ENCODE measurements at places on chromosomes 6 and 20.

DNA sequence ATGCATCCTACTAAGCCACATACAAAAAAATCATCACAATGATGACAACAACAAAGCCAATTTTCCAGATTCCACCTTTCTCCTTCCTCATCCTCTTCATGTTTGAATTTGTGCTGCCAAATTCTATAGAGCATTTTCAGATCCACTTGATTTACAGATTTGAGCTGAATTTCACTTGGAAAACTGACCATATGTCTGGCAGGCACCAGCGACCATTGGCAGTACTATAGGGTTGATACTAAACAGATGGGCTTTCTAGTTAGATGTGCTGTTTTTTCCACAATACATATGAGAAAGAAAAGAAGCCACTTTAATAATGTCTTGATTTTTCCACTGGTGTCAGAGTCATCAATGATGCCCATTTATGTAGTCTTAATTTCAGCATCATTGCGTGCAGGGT is 127.0 kb downstream of the PHACTR3 start:
- no peak for DNase-seq

DNA sequence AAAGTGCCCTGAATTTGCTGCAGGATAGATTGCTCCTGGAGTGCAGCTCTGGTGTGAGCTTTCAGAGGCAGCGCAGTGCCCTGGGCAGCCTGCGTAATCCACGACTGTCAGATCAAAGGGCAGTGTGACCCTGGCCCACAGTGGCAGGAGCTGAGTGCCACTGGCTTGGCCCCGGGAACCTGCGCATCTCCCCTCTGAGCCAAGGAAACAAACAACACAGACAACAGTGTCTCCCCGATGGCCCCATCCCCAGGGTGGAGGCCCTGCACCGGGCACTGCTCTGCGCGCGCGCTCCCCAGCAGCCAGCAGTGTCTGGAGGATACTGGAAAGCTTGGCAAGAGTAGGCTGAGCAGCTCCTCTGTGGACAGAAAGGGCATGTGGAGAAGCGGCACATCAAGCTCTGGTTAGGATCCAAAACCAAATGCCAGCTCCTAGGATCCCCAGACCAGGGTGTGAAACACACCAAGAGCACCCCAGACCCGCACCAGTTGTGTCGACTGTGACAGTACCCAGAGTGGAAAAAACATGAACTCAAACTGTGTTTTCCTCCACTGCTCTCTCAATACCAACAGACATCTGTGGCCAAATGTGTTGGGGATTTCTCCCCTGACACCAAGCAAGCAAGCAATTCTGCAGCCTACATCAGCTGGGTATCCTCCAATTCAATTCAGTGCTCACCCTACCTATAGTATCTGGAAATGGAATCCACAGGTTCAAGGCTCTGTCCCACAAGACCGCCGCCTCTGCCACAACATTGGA is 26.7 kb downstream of the RBCK1 start:
- DNase-seq = no peak

- no peak for DNase-seq
Observed at GRCh38 chr20:43665466-43666176, 1.3 kb upstream of the MYBL2 start.

GRCh38 chr6:170233286-170234205 is 57.3 kb downstream of the DLL1 start:
- no peak for DNase-seq

- no peak for DNase-seq
Observed at GRCh38 chr20:34374209-34374760, 11.2 kb downstream of the ITCH start.

DNA sequence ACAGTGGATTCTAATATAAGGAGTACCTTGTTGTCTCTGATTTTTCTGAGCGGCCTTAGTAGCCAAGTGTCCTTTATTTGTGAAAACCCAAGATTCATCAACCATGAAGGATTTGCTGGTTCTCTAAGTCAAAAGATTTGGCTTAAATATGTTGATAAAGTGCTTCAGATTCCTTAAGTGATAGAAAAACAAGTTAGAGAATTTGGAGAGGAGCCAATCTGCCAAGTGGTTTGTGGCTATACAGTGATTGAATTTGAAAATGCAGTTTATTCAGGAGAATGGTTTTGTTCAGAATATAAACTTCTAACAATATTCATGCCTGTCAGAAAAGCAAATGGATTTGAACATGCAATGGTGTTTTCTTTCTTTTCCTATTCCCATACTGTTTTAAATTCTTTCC is 54.8 kb downstream of the CAP2 start:
- DNase-seq = no peak

DNA sequence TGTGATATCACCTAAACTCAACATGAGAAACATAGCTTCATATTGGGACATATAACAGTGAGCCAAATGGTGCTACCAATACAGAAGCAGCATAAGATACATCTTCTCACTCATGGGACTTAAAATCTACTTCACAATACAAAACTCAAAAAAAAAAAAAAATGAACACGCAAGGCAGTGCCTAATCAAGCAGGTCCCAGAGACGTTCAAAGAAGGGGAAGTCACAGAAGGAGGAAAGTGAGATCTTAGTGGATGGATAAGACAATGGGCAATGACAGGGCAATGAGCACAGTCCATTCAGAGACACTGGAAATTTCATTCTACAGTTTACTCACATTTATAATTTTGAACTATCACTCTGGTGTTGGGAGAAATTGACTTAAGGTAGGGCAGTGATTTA is 88.3 kb downstream of the FAM50B start:
- DNase-seq = no peak

GRCh38 chr20:58719971-58720371 is 27.4 kb downstream of the NPEPL1 start:
- peak; percentile 1 for DNase-seq

DNA sequence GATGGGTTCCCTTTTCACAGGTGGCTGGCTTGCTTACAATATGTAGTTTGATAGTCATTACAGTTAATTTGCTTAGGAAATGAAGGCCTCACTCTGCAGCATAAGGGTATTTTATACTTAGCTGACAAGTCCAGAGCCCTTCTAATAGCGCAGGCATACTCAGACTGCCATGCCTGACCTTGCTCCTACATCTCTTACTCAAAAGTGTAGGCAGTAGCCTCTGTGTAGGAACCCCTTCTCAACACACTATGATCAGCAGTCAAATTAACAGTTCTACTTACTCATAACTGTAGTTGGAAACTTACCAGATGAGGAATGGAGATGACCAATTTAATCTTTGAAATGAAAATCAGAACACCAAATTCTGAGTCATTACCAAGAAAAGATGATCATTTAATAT is 373.5 kb downstream of the TBC1D32 start:
- DNase-seq = no peak

DNA sequence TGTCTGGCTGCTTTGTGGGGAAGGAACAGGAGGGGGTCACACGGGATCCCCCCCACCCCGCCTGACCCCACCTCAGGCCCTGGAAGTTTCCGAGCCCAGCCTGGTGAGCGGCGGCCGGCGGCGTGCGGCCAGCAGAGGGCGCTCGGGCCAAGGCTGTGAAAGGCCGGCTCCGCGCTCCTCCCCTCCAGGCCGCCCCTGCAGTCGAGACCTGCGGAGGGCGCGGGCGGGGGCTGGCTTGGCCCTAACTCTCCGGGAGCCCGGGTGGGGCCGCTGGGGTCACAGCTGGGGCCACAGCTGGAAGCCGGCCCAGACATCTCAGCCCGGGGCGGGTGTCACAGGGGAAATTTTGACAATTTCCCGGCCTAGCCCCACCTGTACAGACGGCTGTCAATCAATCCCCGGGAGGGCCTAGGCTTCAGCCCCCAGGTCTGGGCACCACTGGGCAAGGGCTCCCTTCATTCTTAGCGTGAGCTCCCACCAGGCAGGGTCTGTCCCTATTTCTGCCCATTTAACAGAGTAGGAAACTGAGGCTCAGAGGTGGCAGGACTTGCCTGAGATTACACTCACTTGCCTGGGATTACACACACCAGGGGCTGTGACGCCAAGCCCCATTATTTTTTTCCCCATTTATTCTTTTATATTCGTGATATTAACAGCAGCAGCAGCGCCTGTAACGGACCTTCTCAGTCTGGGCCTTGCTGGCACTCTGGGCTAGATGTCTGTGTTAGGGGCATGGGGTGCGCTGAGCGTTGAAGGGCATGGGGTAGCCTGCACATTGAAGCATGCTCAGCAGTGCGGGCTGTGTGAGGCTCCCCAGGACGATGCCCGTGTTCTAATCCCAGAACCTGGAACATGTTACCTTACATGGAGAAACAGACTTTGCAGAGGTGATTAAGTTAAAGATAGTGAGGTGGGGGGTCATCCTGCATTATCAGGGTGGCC is 23.0 kb downstream of the ZBP1 start:
- DNase-seq = peak; percentile 87

DNA sequence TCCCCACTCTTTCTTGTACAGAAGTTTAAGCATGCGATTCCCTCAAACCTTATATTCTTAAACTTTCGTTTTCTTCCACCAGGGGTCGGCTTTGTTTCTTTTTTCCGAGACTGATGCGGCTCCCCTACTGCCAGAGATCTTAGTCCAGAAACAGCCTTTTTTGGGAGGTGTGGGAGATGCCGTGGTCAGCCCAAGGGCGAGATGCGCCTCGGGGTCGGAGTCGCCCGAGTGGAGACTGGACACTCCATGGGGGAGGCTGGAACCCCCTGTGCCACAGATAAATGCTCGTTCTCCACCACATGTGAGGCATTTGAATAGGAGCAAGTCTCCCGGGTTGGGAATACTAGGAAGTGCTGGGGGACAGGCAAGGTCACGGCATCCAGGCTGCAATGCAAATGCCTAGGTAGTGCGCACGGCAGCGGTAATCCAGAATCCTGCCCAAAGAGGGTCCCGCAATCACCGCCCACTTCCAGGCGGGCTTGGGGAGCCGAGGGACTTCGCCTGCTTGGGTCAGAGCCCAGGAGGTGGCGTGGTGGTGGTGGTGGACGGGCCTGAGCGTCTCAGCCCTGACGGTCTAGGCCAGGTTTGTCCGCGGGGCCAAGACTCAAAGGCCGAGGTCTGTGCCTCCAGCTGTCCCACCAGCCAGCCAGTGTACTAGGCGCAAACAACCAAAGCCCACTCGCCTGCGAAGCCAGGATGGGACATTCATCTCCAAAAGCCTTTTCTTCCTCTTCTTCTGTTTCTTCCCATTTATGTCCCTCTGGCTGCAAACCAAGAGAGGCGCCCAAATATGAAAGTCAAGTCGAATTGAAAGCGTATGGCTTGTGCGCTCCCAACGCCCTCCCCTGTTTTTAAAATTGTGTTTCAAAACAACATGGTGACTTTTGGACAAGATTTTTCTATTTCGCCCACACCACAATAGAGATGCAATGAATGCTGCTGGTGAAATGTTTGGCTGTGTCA is 39.3 kb upstream of the OSTM1 start:
- DNase-seq = peak; percentile 86

- no peak for DNase-seq
Observed at GRCh38 chr6:13611715-13612114, 3.4 kb upstream of the NOL7 start.

DNA sequence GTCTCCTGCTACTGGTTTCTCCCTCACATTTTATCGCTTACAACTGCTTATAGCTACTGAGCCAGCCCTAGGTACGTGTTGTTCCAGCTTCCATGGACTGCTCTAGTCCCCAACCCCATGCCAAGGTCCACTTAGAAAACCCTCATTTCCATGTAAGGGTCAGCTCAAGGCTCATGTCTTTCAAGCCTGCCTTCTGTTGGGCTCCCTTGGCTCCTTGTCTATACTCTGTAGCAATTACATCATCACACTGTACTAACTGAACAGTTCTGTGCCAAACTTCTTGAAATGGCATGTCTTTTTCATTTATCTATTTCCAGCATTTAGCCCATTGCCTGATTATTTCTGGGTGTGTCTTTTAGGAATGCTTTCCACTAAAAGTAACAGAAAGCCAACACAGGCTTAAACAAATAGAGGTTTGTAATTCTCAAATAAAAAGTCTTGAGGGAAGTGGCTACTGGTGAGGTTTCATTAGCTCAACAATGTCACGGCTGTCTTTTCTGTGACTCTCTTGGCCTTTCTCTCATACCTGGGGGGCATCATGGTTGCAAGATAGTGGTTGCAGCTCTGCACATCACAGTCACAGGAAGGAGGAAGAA is 317.6 kb downstream of the TPBG start:
- no peak for DNase-seq

DNA sequence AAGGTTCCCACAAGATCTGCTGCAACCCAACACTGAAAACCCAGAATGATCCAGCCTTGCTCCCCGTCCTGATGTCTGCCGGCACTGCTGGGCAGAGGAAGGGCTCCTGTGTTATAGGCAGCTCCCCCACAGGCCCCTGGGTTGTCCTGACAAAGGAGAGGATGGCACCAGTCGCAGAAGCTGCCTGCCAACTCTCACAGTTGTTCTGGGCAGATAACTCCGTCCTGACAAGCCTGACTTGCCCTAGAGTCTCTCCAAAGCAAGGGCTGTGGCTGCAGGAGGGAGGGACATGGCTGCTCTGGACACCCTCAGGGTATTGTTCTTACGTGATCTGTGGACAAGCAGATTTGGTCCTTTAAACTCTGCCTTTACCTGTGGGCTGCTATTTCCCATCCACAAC is 243.8 kb downstream of the CDH26 start:
- no peak for DNase-seq

- peak; percentile 87 for DNase-seq
Observed at GRCh38 chr6:37170273-37171200, 585 bp downstream of the PIM1 start.

- DNase-seq = no peak
Observed at GRCh38 chr20:50517817-50518154, 7.6 kb downstream of the PTPN1 start.

DNA sequence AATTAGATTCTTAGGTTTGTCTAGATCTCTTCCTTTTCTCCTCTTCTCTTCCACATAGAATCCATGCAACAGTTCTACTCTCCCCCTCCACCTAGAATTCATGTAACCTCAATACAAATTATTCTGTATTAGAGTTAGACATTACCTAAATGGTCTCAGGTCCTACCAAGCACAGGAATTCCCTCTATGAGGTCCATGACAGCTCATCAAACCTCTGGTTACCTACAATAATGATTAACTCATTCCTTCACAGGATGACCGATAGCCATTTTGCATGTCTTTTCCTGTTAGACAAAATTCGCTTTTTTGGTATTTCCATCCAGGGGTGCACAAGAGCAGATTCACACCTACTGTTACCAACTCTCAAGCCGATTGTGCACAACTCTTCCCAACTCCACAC is 27.4 kb upstream of the BMP2 start:
- DNase-seq = no peak

GRCh38 chr6:156873654-156874380 is 96.6 kb downstream of the ARID1B start:
- DNase-seq = no peak

DNA sequence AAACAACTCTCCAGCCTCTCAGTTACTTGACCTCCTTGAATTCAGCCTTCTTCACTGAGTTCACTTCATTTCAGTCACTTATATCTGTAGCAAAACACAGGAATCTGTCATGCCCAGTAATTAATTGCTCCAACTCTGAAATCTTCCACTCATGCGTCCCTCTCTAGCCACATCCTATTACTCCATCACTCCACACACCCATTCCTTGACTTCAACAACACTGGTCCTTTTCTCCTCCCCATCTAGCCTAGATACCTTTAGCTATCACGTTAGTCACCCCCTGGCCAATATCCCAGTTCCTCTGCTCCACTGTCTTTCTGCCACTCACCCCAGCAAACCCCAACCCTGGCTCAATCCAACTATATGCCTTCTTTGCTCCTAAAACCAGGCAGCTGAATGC is 7.7 kb downstream of the ZHX3 start:
- no peak for DNase-seq

GRCh38 chr6:170025935-170026750 is 264.7 kb downstream of the DLL1 start:
- DNase-seq = no peak

GRCh38 chr6:124780623-124781022 is 181.6 kb upstream of the RNF217 start:
- DNase-seq = no peak

All from retina (tissue), 1 donor.